ENCODE measurements at places on chromosomes 5 and 9. TPM values are rescaled to one million over a fixed set of nuclear protein-coding genes. Genes with fewer than 3 reads are reported as not detected.

DNA sequence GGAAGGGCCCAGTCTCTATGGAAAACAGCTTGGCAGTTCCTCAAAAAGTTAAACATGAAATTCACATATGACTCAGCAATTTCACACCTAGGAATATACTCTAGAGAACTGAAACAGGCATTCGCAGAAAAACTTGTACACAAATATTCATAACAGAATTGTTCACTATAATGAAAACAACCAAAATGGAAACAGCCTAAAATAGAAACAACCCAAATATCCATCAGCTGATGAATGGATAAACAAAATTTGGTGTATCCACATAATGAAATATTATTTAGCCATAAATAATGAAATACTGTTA is 4.8 kb upstream of the GPR150 start:
- no peak for DNase-seq

SPINK6 gene
- polyA plus RNA-seq: not detected

DNA sequence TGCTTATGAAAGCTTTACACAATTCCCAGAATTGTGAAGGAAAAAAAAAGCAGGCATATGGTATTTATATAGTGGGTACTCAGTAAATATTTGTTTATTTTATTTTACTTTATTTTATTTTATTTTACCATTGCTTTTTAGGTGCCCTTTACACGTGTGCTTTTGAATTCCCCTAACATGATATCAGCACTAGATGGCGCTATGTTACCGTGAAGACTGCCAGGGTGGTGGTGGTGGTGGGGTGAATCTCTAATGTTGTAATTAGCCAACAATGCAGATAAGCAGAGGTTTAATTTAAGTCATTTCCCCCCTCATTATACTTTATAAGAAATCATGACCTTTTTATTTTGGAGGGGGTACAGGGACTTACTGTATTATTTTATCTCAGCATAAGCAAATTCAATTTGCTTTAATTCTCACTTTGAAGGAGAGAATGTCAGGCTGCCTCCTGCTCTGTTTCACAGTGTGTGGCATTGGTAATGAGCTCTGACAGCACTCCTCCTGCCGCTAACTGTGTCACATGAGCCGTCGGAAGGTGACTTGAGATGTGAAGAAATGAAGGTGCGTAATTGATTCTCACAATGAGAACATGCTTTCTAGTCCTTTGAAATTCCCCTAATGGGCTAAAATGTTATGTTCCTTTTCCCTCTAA is 165.6 kb downstream of the YTHDC2 start:
- DNase-seq: no peak

AK8 gene
- polyA plus RNA-seq: 4.5 TPM

GFI1B gene
- 0.78 TPM for polyA plus RNA-seq

RNF224 gene
- polyA plus RNA-seq: 15.2 TPM

- no peak for DNase-seq
Observed at GRCh38 chr5:23289162-23289561, 218.2 kb upstream of the PRDM9 start.

SLC4A9 gene
- 36.4 TPM for polyA plus RNA-seq

NUP214 gene
- polyA plus RNA-seq: 76.1 TPM

DNA sequence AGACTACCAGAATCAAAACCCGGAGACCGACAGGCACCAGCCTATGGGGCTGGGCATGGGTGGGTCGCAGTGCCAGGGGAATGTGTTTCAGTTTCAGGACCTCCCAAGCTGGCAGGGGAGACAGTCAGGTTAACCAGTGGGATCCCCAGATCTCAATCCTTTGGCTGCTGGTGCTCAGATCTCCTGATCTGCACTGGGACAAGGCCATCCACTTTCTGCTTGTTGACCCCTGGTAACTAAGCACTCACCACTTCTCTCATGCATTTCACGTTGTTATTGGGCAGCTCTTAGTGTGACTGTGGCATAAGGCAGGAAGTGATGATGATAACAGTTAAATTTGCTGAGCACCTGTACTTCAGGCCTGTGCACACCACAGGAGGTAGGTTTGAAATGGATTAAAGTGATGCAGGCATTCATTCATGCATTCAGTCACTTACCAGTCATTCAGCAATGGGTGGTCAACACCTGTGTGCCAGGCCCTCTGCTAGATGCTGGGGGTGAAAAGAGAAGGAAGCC is 42.1 kb upstream of the STXBP1 start:
- DNase-seq: no peak

- DNase-seq: peak; percentile 83
Observed at GRCh38 chr5:132419502-132420468, 50.3 kb downstream of the SLC22A5 start.

GRCh38 chr5:147081311-147081764 is 153.5 kb upstream of the STK32A start:
- DNase-seq: no peak

DNA sequence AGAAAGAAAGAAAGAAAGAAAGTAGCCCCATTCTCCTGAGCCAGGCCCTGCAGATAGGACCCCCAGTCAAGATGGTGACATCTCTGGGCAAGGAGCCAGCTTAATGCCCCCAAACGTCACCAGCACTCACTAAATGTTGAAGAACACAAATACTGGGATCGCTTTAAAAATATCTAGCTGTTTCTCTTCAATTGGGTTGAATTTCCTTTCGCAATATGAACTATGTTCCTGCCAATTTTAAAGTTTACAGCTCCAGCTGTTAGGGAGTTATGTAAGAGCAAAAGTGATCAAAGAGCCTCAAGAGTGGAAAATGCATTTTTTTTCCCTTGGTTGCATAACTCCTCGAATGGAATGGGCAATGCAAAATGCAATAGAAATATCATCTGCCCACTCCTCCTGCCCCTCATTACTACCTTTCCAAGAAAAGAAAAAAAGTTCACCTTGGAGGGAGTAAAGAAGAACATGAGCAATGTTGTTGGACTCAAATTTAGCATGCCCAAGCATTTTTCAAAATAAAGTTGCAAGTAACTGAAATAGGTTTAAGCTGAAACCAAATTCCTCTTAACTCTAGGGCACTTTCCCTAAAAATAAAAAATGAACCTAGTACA is 244.2 kb upstream of the PIK3R1 start:
- no peak for DNase-seq

DNA sequence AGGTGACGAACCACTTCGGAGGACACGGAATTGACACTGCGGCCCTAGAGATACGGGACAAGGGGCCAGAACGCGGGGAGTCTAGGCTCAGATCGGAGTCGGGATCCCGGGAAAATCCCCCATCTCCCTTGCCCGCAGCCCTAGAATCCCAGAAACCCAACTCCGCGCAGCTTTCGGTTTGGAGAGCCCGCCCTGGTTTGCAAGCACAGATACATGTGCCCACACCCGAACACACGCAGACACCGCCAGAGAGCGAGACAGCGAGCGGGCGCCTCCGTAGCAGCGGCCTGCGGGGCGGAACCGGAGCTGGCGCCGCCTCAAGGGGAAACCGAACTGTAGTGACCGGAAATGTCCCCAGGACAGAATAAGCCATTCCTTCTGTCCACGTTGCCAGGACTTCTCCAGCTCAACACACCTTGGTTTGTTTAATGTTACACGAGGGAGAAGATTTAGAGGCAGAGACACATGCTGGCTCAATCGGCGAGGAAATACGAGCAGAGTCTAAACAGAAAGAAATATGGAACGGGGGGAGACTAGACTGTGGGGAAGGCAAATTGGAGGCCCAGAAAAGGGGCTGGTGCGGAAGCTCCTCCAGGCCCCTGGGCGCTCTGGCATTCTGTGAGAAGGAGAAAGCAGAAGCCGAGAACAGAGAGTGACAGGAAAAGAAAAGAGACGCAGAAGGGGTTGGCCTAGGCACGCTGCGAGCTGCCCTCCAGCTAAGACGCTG is 2.9 kb upstream of the PAX5 start:
- no peak for DNase-seq

- no peak for DNase-seq
Observed at GRCh38 chr9:108844856-108845255, 10.9 kb downstream of the ACTL7B start.

GRCh38 chr9:16258708-16259107 is 611.8 kb downstream of the BNC2 start:
- no peak for DNase-seq

PFN3 gene
- 5.2 TPM for polyA plus RNA-seq

DNA sequence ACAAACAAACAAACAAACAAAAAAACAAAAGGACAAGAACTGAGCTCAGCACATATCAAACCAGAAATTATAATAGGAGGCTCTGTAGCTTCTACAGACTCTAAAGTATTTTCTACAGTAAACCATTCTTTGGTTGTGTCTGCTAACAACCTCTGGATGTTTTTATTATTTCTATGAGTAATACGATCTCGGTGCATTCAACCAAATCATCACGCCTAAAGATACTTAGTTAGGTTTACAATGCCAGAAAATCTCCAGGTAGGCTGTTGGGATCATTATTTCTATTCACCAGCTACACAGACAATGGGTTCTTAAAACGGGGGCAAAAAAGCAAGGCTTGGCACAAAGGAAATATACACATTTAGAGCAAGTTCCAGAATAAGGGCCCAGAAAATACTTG is 41.6 kb upstream of the ALDOB start:
- no peak for DNase-seq

GRCh38 chr9:135531096-135531495 is 9.9 kb downstream of the LCN1 start:
- no peak for DNase-seq

DNA sequence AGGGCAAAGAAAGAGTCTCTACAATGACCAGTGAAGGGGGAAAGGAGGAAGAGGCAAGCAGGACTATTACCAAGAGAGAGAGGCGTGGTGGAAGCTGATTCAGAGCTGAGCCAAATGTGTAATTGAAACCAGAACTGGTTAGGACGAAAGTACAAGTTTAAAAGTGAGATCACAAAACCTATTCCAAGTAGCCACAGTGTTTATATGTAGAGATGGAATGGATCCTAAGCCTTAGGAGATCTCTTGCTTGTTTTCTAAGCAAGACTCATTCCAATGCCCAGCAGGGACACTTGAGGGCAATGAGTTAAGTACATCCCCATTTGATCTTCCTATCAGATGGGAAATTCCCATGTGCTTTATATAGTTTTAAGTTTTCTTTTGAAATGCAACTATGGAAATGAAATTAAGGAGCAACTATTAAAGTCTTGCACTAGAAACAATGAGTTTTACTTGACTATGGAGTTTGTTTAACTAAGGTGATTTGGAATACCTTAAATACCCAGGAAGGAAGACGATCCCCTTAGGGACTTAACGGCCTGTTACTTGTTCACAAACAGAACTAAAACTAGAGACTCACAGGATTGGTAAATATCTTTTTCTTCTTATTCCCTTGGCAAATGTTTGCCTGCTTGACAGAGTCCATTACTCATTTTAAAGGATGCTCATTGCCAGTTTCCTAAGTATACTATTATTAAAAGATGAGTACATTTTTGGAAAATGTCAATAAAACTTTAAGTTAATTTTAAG is 51.1 kb upstream of the SNX2 start:
- DNase-seq: no peak

DNA sequence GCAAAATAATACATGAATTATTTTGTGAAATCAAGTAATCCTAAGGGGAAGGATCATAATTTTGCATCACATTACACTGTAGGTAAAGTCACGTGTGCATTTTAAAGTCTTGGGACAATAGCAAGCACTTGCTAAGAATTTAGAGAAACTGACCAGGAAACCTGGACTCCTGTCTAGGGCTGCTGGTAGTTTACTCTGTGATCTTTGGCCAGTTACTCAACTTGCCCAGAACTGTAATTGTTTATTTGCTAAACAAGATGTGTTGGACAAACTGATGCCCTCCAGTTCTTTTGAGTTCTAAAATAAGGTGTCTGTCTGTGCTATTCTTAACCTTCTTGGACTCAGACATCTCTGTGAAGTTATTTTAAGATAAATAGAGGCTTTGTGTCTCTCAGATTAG is 594.8 kb upstream of the DMAC1 start:
- no peak for DNase-seq

DNA sequence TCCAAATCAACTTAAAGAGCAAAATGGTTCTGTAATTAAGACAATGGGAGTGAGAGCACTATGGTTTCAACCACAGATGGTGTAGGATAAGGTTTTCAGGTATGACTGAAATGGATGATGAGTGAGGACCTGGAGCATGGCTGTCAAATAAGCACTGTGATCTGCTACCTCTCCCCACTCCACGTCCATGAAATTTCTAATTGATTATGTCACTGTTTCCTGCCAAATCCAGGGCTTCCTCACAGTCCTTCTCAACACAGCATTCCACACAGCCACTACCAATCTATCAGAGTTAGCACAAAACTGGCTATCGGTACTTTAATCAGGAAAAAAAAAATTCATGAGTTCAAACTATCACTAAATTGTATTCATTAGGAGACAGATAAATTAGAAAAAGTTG is 420.4 kb upstream of the WWC1 start:
- DNase-seq: no peak

GRCh38 chr9:16987026-16987425 is 116.6 kb upstream of the BNC2 start:
- no peak for DNase-seq

GRCh38 chr5:4205398-4205797 is 609.8 kb downstream of the IRX1 start:
- DNase-seq: no peak

DNA sequence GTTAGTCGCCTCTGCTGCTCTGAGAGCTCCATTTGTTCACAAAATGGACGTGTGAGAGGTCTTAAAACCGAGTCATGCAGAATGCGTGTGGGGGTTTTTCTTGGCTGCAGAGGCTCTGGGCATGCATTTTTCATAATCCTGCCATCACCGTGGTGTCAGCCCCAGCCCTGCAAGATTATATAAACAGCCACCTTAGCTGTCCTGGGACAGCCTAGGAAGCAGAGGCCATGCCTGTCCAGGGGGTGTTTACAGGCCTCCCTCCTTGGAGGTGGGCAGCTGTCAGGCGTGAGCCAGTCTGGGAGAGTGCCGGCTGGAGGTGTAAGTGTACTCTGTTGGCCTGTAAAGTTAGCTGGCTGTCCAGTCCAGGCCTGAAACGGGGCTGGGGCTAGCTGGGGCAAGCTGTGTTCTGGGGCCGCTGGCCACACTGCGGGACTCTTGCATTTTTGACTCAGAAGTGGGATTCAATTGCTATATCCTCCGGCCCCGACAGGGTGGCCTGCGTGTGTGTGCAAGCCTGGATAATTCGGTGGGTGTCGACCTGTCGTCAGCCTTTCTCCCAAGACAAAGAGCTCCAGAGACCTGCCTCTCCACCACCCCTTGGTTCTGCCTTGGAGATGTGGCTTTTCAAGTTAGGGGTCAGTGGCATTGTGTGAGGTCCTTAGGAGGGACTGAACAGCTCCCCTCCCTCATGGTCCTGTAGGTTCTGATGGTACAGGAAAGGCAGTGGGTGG is 2.4 kb downstream of the WNK2 start:
- DNase-seq: no peak

DNA sequence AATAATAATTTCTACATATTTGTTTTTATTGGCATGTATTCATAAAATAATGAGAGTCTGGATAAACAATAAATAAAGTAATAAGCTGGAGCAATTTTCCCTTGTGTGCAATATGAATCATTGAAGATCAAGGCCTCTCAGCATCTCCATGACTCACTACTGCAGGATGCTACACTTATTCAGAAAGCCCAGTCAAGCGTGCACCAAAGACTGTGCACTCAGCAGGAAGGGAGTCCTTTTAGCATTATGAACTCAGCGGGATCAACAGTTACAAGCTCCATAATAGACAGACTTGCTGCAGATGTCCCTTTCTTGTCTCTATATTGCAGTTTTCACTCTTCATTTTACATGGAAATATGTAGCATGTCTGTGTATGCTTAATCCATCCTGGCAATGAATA is 485.3 kb downstream of the CDH9 start:
- DNase-seq: no peak

SCGB3A2 gene
- 0.95 TPM for polyA plus RNA-seq

All from renal pelvis (tissue), 12 donors.